ENCODE measurements at places on chromosomes 12 and 14. TPM values are rescaled to one million over a fixed set of nuclear protein-coding genes. Genes with fewer than 3 reads are reported as not detected.

Gene FAM90A1
- 0.10 TPM for total RNA-seq

Gene KIF5A
- 0.14 TPM for total RNA-seq

Gene MORN3
- not detected for total RNA-seq

Gene B4GALNT3
- total RNA-seq = 1.2 TPM

Gene LAG3
- total RNA-seq = not detected

Gene ASB2
- total RNA-seq = 274 TPM

Gene RIMBP2
- total RNA-seq = 0.41 TPM

GRCh38 chr12:52321418-52321817 lies 220 bp upstream of the KRT83 start:
- DNase-seq = no peak

GRCh38 chr12:15751741-15752140 lies 37.4 kb downstream of the EPS8 start:
- no peak for DNase-seq

DNA sequence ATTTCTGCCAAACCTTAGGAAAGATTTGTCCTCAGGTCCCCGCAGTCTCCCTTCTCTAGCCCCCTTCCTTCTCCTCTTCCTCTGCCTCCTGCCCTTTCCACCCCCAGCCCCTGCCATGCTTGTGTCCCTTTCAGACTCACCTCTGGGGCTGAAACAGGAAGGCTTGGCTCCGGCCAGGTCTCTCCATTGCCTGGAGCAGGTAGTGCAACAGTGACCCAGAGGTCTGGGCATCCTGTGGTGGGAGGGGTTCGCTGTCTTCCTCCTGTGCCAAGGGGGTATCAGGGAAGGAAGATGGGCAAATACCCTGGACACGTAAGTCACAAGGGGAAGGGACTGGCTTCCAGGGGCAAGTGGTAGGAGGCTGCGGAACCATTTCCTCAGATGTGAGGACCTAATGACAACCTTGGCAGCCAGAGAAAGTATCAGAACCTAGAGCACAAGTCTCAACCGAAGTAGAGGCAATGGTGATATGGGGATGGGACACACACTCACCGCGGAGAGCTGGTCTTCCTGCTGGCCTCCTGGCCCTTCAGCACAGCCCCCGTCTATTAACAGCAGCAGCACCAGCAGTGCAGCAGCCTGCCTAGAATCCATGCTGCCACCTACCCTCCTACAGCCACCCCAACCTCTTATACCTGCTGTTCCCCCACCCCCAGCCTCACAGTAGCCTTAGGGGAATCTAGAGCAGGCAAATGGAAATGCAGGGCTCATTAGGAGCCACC lies at the start of gene NPFF:
TSS of gene NPFF (minus strand) at position 604 of the 722 bp plus-strand sequence. CDS start at position 594, 10 bp downstream.
- no peak for DNase-seq

DNA sequence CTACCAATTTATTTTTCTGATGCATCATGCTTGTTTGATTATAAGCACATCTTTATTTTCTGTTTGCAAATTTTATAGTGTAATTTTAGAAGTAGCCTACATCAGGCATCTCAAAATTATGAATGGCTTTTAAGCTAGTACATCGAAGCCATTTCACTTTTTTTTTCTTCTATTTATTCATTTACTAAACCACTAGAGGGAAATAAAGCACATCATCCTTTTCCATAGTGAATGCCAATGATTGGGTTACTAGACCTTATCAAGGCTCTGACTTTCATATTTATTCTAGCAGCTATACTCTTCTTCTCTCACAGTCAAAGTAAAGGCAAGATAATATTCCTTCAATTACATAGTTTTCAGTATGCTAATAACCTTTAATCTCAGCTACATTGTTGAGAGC lies 736.4 kb upstream of the LRFN5 start:
- DNase-seq = no peak

GRCh38 chr12:3526776-3527175 lies 35.8 kb downstream of the PRMT8 start:
- no peak for DNase-seq

GRCh38 chr12:111006621-111007020 lies 86.2 kb upstream of the MYL2 start:
- no peak for DNase-seq

DNA sequence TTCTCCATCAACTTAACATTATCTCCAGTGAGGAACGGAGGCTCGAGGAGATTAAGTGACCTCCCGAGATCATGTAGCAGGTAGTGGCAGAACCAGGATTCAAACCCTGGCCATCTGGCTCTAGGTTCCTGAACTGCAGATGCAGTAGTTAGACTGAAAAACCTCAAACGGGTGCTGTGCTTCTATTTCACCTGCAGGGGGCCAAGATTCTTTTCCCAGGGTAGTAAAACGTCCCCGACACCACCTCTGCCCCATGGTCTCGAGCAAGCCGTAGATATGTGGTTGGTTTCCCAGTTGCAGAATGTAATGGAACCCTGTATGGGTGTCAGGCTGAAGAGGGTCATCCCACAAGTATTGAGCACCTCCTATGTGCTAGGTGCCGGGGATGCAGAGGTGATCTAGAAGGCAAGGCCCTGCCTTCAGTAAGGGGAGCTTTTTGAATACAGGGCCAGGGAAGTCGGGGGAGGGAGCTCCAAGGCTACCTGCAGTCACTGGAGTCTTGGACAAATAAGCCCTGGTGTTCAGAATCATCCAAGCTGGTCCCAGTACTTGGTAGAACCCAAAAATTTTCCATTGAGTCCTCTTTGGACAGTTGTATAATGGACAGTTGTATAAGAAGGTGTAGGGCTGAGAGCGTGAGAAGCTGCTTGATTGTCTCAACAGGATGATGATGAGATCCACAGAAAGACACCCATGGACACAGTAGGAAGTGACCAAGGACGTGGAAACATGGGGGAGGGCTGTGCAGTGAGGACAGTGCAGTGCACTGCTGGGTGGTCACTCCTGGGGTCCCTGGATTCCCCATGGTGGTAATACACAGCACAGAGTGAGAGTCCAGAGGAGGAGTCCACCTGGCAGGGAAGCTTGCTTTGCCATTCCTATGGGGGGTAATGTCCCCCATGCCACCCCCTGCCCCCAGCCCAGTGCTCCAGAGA lies 197.2 kb downstream of the CHST11 start:
- DNase-seq = no peak

- peak; percentile 81 for DNase-seq
These were observed 776 bp downstream of the BMP4 start for GRCh38 chr14:53955671-53956426.

- no peak for DNase-seq
These were observed 88.2 kb downstream of the KLHL28 start for GRCh38 chr14:44873536-44873935.

DNA sequence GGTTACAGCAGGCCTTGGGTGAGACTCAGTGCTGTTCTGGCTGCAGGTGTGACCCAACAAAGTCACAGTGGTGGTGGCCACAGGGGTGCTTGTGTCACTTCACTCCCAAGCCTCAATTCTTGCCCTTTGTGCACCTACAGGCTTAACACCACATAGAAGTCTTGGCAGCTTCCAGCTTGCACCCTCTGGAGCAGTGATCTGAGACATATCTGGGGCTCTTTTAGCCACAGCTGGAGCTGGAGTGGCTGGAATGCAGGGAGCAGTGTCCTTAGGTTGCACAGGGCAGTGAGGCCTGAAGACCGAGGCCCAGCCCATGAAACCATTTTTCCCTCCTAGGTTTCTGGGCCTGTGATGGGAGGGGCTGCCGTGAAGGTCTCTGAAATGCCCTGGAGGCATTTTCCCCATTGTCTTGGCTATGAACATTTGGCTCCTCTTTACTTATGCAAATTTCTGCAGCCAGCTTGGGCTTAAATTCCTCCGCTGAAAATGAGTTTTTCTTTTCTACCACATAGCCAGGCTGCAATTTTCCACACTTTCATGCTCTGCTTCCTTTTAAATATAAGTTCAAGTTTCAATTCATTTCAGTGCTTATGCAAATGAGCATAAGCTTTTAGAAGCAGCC lies 37.7 kb downstream of the ADAM21 start:
- no peak for DNase-seq

DNA sequence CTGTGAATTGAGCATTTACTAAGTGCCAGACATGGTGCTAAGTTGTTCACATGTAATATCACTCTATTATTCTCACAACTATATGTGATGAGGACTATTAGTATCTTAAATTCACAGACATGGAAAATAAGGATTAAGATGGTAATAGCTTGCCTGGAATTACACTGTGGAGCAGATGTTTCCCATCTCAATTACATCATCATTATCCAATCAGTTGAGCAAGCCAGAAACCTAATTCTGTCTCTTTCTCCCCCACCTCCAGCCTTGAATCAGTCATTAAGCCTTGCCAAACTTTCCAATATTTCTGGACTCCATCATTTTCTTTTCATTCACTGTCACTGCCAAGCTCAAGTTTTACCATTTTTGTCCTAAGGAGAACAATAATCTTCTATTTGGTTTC lies 287.8 kb upstream of the KITLG start:
- no peak for DNase-seq

- no peak for DNase-seq
These were observed 178.1 kb downstream of the ETNK1 start for GRCh38 chr12:22802883-22803630.

- DNase-seq = no peak
These were observed 12.1 kb upstream of the PPP4R4 start for GRCh38 chr14:94161981-94162380.

GRCh38 chr14:32703183-32703621 lies 235.5 kb upstream of the NPAS3 start:
- no peak for DNase-seq

- no peak for DNase-seq
These were observed 28.5 kb downstream of the SLC8B1 start for GRCh38 chr12:113306382-113306781.

GRCh38 chr12:9048930-9049329 lies 59.6 kb downstream of the KLRG1 start:
- no peak for DNase-seq

DNA sequence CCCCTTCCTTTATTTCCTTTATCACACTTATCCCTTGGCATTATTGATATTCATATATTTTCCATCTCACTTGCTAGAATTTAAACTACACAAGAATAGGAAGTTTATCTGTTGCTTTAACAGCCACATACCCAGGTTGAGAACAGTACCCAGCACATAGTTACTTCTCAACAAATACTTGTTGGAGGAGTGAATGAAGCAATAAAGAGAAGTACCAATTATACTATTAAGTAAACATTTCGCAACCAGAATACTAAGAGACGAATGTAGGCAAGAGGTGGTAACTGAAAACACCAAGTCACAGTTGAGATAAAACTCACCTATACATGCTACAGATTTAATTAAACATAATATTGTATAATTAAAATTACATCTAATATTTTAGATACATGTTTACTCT lies 110.9 kb downstream of the FSCB start:
- DNase-seq = no peak

DNA sequence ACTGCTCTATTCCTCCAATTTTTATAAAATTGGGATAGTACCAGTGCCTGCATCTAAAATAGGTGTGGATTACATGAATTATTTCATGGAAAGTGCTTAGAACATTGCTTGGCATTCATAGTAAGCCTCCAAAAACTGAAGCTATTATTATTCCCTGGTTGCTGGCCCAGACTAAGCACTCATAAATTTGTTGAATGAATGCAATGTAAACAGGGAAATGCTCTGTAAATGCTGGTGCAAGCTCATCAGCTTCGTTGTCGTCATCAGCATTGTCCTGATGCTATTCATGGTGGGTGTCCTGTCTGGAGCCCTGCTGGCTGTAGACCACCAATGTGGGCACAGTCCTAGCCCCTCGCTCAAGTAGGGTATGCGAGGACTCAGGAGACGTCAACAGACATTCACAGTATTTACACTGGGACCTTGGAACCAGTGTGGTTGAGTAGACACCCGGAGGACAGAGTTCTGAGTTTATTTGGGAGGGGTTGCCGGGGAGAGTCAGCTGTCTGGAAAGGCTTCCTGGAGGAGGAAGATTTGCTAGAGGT lies 16.5 kb downstream of the BDKRB2 start:
- DNase-seq = no peak

GRCh38 chr12:68342966-68343365 lies 10.8 kb upstream of the MDM1 start:
- no peak for DNase-seq

DNA sequence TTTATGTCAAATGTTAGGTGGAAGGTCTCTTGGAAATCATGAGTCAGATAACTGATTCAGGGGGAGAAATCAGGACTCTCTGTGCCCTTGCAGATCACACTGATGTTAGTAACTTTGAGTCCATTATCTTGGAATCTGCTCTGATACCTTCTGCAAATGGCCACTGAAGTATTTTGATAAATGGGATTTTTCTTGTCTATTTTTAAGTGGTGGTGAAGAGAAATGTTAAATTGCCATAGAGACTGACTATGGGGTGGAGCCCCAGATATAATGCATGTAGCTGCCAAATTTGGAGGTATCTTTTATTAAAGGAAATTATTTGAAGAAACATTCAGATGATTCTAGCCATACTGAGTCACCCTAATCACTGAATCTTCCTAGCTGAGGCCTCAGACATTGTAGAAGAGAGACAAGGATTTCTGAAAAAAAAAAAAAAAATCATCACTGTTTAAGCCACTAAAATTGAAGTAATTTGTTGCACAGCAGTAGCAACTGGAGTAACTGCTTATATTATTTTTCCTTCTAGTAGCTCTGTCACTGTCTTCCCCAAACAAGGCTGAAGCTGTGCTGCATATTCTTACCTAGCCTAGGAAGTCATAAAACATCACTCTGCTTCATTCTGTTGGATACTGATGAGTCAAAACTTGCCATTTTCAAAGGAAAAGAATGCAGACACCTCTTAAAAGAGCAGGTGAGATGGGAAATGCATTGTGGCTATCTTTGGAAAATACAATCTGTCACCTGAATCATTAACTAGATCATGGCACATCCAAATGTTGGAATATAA lies 36.0 kb upstream of the CLEC14A start:
- no peak for DNase-seq

DNA sequence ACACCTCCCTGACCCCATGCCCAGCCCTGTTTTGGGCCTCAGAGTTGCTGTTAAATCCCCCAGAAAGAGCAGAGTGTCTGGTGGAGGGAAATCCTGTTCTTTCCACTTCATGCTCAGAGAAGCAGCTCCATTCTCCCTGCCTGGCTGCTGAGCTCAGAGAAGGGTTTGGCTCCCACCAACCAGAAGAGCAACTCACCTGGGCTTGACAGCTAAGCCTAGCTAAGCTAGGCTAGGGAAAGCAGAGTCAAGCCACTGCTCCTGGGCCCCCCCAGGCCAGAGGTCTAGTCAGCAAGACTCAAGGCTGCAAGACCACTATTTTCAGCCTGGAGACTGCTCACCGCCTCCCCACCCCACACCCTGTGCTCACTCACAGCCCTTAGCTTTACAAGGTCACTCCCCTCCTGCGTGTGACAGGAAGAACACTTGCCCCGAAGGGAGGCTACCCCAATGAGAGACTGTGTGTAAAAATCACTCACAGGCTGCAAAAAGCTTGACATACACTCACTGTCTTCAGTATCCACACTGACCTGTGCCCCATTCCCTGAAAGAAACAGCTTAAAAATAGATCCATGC lies 13.5 kb downstream of the GSC start:
- DNase-seq = no peak

- no peak for DNase-seq
These were observed 13.9 kb downstream of the SYT1 start for GRCh38 chr12:78878459-78878858.
